Stimulated activated CD4-positive, alpha-beta T cell treated with anti-CD3 and anti-CD28 coated beads, Interleukin-4, amount 100 ng/mL, for 4 hours (primary cell): ENCODE measurements at places on chromosomes 3 and 15.

DNA sequence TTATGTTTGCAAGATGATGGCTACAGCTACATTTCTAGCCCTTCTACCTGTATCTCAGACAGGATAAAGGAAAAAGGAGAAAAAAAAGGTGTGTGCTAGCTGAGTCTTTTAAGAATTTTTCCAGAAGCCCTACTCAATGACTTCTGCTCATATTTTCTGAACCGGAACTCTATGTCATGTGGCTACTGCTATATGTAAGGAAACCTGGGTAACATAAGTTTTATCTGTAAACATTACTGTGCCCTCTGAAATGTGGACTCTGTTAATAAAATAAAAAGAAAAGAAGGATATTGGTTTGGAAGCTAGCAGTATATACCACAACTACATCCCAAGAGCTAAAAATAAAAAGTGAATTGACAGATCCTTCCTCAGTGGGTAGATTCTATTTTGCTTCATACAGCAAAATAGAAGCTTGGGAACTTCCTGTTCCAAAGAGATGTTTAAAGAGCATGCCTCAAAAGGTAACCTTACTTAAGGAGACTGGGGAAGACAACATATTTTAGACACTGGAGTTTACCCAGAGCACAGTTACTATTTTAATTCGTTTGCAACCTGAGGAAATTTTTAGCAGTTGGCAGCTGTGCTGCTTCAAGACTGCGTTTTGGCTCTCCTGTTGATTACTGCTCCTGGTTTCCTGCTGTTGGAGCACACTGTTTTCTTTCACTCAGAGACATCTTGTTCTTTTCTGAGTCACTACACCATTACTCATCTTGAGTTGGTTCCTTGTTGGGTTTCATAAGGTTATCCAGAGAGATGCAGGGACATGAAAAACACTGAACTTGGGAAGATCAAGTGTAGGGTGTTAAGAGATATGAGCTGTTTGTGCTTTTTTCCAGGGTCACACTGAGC is 280.7 kb downstream of the NFKBIZ start:
- DNase-seq = no peak

DNA sequence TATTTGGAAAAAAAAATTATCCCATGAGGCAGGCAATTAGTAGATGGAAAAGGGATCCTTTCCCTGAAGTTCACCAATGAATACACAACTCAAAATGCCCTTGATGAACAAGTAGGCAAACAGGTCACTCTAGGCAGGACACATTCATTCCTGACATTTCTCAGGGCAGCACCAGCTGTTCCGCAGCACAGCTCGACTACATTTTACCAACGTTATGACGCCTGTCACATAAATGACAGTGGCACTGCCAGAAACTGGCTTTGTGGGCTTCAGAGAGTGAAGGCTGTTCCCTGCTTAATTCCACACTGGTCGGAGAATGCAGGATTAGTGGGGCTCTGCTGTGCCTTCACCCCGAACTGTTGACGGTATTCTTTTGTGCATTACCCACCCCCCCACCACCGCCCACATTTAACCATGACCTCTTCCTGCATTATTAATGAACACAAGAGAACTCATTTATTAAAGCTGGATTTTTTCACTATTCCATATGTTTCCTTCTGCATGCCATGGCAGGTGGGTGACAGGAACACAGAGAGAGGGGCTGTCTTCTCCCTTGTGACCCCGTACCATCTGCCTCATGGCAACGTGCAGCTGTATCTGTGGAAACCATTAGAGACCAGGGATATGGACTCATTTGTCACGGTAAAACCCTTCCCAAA is 197.6 kb downstream of the PDZRN3 start:
- no peak for DNase-seq

DNA sequence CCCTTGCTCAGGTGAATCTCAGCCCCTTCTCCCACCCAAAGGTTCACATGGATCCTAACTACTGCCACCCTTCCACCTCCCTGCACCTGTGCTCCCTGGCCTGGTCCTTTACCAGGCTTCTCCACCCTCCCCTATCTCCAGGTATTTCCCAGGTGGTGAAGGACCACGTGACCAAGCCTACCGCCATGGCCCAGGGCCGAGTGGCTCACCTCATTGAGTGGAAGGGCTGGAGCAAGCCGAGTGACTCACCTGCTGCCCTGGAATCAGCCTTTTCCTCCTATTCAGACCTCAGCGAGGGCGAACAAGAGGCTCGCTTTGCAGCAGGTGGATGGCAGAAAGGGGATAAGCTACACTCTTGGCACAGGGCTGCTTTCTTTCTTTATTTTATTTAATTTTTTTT is 4.5 kb downstream of the FAM131A start:
- no peak for DNase-seq

GRCh38 chr3:5080779-5081550 is 41.1 kb upstream of the ARL8B start:
- no peak for DNase-seq

- DNase-seq = no peak
Measured at GRCh38 chr3:3813013-3813412, 13.8 kb downstream of the LRRN1 start.

DNA sequence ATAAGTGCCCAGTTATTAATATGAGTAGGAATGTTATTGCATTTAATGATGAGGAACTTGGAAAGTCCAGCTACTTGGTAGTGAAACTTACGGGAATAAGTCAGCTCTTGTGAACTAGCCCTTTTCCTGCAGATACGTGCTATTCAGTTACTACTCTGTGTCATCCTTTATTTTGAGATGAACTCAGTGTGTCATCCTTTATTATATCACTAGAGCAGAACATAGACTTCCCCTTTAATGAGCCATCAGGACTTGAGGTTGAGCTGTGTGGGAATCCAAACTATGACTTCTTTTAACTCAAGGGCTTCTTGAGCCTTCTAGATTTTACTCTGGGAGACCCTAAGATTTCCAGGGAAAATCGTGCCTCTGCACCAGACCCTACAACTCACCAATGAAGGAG is 3.6 kb downstream of the ACTC1 start:
- DNase-seq = no peak

DNA sequence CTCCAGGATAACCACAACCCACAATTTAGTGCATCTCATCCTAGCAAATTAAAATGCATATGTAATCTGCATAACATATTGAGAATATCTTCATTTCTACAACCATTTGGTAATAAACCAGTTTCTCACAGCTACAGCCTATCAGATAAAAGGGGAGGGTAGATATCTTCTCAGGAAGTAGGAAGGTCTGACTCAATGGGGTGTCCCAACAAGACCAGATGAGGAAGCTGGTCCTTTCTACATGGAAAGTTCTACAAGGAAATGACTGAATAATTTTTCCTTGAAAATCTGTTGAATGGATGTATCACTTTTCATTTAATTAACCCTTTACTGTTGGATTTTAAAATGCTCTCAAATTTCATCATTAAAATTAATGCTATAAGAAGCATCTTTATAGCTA is 17.4 kb upstream of the TMPRSS7 start:
- no peak for DNase-seq

DNA sequence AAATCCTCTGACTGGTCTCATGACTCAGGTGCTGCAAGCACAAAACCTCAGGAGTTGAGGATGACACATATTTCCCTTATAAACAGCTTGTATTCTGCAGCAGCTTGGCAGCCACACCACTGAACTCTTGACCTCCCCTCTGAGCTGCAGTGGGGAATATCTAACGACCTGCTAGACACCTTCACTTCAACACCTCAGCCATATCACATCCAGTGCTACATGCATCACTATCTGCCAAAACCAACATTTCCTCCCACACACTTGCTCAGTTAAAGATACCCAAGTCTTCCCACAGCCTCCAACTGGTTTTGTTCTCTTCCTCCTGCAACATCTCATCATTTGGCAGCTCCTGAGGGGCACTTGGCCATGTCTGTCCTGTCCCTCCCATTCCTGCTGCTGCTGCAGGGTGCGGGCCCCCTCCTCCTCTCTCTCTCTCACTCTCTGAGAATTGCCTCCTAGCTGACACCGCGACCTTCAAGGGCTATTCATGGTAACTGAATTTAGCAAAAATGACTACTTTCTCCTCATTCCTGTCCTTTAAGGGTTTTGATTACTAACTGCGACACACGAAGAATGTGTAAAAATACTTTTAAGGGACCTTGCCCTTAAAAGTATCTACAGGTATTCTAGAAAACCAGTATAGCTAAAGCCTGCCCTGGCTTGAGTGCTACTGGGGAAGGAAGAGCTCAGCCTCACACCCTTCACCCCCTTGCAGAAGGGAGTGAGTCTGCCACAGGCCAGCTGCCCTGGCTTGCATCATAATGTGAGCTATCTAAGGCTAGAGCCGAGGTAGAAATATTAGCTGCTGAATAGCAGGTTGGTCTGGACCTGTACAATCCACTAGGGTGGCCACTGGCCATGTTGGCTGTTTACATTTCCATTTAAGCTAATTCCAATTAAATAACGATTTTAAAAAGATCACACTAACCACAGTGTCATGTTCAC is 5.0 kb upstream of the CCR9 start:
- DNase-seq = peak; percentile 9

DNA sequence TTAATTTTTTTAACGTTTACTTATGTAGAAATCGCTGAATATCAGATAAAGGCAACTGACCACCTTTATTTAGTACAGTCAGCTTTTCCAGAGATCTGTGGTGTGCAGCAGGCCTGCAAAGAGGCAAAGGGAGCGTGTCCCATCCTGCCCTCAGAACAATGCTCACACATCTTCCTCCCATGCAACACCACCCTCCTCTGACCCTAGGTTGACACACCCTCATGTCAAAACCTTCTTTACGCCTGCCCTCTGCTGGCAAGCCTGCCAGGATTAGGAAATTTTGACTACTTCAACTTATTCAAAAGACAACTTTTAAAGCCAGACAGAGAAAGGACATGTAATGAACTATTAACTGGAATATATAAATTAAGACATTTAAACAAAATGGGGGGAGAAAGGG is 513.7 kb downstream of the FOXP1 start:
- DNase-seq = peak; percentile 76

GRCh38 chr3:169509359-169509758 is 154.2 kb downstream of the MECOM start:
- DNase-seq = no peak

DNA sequence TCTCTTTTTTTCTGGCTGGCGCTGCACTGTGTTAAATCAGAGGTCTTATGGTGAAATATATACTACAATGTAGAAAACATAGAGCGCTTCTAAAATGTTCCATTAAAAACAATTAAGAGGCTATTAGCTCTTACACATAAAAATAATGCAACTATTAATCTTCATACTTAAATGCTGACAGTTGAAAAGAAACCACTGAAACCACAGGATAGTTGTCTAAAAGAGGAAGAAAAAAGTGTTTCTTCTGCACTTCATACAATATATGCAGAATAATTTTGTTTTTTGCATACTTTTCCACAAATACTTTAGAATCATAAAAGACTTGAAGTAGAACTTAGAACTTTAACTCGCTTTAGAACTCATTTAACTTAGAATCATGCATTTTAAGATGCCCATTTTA is 170.5 kb downstream of the PYDC2 start:
- DNase-seq = no peak

DNA sequence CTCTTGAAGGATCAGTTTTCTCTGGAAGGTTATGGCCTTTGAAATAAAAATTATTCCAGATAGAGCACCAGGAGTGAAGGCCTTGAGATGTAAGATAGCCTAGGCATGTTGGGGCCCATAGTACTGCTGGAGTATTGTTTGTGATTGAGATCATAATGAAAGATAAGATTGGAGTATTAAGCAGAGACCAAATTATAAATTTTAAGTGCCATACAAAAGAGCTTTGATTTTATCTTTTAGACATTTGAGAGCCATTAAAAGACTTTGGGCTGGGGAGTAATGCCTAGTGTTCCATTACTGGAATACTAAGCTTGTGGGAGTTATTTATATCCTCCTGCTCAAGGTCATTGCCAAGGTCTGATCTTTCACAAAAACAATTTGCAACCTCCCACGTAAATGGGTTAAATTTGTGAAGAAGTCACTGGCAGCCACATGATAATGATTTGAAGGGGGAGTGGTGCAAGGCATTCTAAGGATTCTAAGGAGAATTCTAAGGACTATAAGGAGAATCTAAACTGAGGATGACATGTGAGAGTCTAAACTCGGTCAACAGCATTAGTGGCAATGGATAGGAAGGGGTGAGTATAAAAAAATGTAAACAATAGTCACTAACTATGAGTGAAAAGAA is 12.8 kb downstream of the ELL3 start:
- DNase-seq = no peak

DNA sequence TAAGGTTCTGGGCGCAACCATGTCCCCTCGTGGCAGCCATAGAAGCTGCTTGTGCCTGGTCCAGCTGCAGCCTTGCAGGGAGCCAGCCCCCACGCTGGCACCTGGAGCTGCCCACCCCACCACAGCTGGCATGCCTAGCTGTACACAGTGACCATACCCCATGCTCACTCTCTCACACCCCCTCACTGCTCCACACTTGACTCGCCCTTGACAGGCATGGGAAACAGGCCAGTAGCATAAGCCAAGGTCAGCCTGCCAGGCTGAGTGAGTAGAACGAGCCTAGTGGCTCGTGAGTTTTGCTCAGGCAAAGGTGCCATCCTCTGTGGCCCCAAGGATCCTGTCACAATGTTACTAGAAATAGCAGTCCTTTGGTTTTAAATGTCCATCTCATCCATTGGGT is 52.7 kb upstream of the CADM2 start:
- DNase-seq = no peak

- no peak for DNase-seq
Measured at GRCh38 chr15:94256511-94256910, 25.1 kb downstream of the MCTP2 start.

DNA sequence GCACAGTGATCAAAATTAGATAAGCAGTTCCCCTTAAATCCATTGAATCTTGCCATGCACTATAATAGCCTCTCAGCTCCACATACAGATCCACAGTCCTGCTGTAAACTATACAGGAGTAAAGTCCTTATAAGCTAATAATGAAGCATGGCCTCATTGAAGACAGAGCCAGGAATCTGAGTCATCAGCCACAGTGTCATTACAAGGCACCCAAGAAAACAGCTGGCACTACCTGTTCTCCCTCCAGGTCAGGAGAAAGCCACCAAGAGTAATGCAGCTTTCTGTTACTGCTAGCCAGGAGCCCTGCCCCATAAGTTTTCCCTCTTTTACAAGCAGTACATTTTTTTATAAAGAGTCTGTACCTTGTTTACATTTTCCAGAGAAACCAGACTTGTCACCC is 27.3 kb downstream of the WDR49 start:
- no peak for DNase-seq

DNA sequence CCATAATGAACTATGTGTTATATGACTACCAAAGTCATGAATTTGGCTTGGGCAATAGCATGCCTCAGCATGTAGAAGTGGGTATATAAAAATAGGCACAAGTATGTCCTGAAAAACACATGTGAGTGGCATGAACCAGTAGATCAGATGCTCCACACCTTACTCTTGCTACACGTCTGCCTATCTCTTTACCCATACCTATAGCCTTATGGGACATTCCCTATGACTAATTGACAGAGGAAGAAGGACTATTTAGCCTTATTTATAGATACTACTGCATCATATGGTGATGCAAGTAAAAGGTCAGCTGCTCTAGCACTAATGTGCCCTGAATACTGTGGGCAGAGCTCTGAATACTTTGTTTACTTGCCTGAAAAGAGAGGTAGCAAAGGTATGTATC is 81.0 kb upstream of the ZPLD1 start:
- no peak for DNase-seq

- no peak for DNase-seq
Measured at GRCh38 chr15:34768530-34768929, 13.7 kb upstream of the GJD2 start.
